ENCODE measurements at places on chromosomes 1 and 21. TPM values are rescaled to one million over a fixed set of nuclear protein-coding genes. Genes with fewer than 3 reads are reported as not detected.

Gene SMAP2
- 34.9 TPM for total RNA-seq

Gene IL6R
- total RNA-seq = 0.40 TPM

Gene FAM3B
- not detected for total RNA-seq

Gene NMNAT2
- total RNA-seq = 2.4 TPM

Gene SPATA21
- not detected for total RNA-seq

Measured in LHCN-M2 (cell line).